ENCODE measurements at places on chromosomes 12 and 14.

DNA sequence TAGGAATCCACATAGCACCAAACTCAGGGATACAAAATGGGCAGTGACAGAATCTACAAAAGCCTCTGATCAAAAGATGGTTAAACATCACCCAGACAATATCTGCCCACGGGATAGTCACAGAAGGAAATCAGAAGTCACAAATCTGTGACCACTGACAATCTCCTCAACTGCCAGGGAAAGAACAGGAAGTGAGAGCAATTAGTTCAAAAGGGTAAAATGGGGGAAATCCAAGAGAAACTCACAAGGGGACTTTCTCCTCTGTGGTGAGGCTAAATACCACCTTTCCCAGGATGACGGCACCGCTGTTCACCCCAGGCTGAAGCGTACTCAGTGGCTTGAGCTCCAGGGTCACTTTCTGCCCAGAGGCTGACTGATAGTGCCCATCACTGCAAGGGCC, 10.7 kb downstream of the TTC5 start:
- no peak for DNase-seq

- no peak for DNase-seq
Measured at GRCh38 chr12:2277492-2278155, 224.8 kb downstream of the CACNA1C start.

GRCh38 chr12:122394626-122395194, 27.8 kb downstream of the CLIP1 start:
- no peak for DNase-seq

GRCh38 chr14:100894416-100894815, 9.1 kb downstream of the RTL1 start:
- DNase-seq, result no peak

DNA sequence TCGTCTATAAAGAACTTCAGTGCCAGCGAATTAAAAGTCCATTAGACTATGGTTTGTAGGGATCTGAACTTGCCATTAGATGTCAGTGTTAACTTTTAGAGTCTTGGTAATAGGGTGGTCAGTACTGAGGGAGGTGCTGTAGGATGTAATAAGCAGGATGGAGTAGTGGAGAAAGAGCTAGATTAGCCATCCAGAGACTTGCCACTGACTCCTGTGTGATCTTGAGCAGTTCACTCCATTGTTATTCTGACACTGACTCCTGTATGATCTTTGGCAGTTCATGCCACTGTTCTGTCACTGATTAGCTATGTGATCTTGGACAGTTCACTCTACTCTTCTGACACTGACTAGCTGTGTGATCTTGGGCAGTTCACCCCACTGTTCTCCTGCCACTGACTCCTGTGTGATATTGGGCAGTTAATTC, 133.6 kb downstream of the TTLL5 start:
- no peak for DNase-seq

- DNase-seq, result no peak
Measured at GRCh38 chr14:69945912-69946311, 66.7 kb downstream of the SMOC1 start.
